ENCODE measurements at places on chromosomes 3 and 15. TPM values are rescaled to one million over a fixed set of nuclear protein-coding genes. Genes with fewer than 3 reads are reported as not detected.

Gene TCTA
- polyA plus RNA-seq = 32.0 TPM

Gene HRH1
- polyA plus RNA-seq = 24.6 TPM

Gene GREM1
- 2,326 TPM for polyA plus RNA-seq

- no peak for DNase-seq
Observed at GRCh38 chr15:59307165-59307537, 65.5 kb downstream of the MYO1E start.

Gene SLC15A2
- polyA plus RNA-seq = 0.63 TPM

Gene FSIP1
- 0.43 TPM for polyA plus RNA-seq
